Fibroblast of the conjunctiva (primary cell): ENCODE measurements at places on chromosomes 6 and 20.

GRCh38 chr6:170553534-170554012, 466 bp upstream of the PSMB1 start:
- no peak for DNase-seq

DNA sequence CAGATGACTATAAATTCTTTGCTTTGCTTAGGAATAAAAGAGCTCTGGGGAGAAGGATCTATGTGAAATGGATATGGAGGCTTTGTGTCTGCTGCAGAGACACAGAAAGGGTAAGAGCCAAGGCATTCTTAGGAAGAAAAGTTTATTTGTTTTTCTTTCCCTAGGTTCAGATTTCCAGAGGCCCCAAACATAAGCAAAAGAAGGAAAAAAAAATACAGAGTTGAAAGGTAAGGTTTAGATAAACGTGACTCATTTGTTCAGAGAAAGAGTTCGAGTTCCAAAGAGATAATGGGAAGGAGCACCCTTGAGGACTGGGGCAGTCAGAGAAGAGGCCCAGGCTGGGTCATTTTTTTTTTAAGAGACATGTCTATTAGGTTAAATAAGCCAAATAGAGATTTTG, 27.4 kb upstream of the BMP5 start:
- no peak for DNase-seq

GRCh38 chr20:24656391-24656790, 187.0 kb downstream of the SYNDIG1 start:
- no peak for DNase-seq

DNA sequence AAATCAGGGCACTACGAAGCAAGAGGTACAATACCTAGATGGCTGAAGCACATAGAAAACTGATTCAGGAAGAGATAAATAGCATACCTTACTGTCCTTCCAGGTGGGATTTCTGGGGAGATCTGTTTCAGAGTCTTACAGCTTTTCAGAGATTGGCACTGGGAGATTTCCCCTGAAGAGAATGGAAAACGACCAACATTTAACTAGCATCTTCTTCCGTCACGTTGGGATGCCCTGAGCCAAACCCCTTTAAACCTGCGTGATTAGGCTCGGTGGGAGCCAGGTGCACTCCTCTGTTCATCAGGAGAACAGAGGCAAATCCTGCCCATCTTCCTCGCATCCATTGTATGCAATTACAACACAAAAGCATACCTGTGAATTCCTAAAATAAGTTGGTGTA, 614.5 kb downstream of the HDGFL1 start:
- DNase-seq = no peak

DNA sequence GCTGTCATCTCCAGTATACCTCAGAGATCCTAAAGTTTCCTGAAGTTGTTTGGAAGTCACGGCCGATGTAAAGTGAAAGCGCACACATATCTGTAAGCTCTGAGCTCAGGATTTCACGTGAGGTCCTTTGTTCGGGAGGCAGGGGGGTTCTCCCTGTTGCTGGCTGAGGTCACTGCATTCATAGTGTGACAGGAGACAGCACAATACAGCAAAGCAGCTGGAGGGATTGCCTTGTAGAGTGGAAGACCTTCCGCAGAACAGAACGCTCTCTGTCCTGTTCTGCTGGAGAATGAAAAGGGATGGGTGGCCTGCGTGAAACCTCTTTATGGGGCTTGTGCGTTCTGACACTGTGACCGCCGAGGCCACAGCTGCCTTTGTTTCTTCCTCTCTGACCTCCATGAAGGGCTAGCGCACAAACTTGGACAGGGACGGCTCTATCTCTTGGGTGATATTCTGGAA, 13.4 kb upstream of the SERPINB1 start:
- DNase-seq = no peak

DNA sequence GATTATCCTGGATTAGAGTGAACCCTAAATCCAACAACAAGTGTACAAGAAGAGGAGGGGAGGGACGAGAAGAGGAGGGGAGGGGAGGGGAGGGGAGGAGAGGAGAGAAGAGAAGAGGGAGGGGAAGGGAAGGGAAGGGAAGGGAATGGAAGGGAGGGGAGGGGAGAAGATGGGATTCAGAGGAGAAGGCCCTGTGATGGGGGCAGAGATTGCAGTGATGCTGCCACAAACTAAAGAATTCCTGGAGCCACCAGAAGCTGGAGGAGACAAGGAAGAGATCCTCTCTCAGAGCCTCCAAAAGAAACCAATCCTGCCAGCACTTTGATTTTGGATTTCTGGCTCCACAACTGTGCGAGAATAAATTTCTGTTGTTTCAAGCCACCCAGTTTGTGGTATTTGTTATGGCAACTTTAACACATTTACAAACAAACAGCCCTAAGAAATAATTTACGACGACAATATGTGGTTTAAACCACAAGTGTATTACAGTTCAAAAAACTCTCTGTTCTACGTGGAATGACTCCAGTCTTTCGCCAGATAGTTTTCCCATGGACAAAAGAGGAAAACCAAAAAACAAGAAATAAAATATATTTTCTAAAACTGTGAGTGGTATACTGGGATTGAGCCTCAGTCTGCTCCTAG, 235.4 kb downstream of the HDGFL1 start:
- DNase-seq = no peak

- no peak for DNase-seq
Measured at GRCh38 chr20:568673-569415, 25.3 kb upstream of the CSNK2A1 start.

DNA sequence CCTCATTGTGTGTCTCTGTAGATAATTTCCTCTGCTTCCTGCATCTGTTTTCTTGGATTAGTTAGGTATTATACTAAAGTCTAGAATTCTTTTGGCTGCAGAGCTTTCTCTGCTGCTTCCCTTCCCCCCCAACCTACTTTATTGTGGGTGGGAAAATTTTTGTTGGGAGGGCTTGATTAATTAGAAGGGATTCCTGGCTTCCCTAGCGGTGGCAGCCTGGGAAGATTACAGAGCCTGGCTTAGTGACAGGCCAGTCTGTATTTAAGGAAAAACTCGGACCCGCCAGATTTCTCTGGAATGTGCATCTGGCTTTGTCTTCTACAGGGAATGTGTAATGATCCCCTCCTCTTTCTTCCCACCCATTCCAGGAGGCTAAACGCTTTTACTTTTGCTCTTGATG, 31.2 kb downstream of the SLX4IP start:
- no peak for DNase-seq

- DNase-seq = no peak
Measured at GRCh38 chr6:53246924-53247323, 98.3 kb upstream of the GCM1 start.

GRCh38 chr6:16582446-16583143, 178.7 kb downstream of the ATXN1 start:
- no peak for DNase-seq

DNA sequence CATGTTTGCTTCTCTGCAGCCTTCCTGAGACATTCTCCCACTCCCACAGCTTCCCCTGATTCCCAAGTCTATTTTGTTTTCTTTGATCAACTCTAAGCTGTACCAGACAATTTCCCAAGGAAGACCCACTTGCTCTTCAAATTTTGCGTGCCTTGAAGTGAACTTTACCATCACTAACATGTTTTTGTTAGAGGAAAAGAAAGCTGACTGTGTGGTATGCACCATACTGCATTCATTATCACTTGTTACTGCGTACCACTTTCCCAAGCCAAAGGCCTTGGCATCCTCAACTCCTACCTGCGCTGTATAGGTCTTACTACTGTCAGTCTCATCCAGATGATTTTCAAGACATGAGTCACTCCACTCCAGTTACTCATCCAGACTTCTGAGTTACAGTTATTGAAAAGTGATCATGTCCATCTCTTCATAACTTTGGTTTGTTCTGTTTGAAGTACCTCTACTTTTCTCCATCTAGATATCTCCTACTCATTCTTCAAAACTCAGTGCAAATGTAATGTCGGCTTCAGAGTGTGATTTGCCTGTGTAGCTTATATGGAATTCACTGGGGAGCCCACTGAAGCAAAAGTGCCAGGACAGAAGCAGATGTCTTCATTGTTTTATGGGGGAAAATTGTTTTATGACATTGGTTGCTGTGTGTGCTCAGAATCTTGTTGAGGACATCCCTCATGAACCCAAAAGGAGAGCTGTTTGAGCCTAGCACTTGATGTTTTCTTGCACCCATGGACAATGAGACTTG, 5.2 kb downstream of the RPS12 start:
- no peak for DNase-seq
